Activated T-helper 1 cell treated with Interleukin-2 at 50 U/mL for 16 hours (primary cell): ENCODE measurements at places on chromosomes 12 and 14.

- no peak for DNase-seq
These were observed 385.4 kb downstream of the CCDC91 start for GRCh38 chr12:28575593-28576205.

- DNase-seq, result no peak
These were observed 85.3 kb downstream of the SCARB1 start for GRCh38 chr12:124778411-124778810.

GRCh38 chr12:89793946-89794345, 85.3 kb upstream of the ATP2B1 start:
- no peak for DNase-seq

GRCh38 chr14:79420725-79421124, 790.6 kb downstream of the DIO2 start:
- no peak for DNase-seq

- DNase-seq, result no peak
These were observed 82.3 kb downstream of the KCNMB4 start for GRCh38 chr12:70448371-70448770.

GRCh38 chr14:77000340-77001270, 27.9 kb downstream of the IRF2BPL start:
- no peak for DNase-seq

- no peak for DNase-seq
These were observed 45.4 kb downstream of the DCAF5 start for GRCh38 chr14:69107407-69108003.

DNA sequence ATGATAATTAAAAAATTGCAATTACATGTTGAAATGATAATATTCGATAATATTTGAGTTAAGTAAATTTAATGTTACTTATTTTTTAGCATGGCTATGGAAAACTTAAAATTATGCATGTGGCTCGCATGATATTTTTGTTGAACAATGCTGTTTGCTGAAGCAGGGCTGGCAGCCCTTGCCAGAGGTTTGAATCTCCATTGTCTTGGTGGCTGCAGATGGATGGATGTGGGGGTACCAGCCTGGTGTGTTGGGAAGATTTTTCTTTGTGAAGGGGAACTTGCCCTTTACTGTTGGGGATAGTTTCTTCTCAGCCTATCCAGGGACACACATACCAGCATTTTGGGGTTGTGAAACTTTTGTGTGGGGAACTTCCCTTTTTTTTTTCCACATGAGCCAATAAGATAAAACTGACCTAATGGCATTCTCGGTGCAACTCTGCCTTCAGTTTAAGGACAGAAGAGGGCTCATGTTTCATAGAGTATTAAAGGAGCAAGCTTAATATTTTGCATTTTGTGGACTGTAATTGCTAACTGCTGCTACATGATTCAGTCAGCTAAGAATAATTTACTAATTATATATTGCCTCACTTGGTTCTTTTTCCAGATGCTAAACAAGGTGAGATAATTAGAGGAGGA, 8.8 kb downstream of the RASSF3 start:
- no peak for DNase-seq

- no peak for DNase-seq
These were observed 140.5 kb upstream of the SRRM4 start for GRCh38 chr12:118840878-118841277.

- no peak for DNase-seq
These were observed 3.4 kb upstream of the HOXC9 start for GRCh38 chr12:53996240-53997203.

GRCh38 chr12:57624441-57625220, 8.4 kb downstream of the B4GALNT1 start:
- no peak for DNase-seq

GRCh38 chr12:111219440-111219839, 149.5 kb downstream of the PHETA1 start:
- no peak for DNase-seq

DNA sequence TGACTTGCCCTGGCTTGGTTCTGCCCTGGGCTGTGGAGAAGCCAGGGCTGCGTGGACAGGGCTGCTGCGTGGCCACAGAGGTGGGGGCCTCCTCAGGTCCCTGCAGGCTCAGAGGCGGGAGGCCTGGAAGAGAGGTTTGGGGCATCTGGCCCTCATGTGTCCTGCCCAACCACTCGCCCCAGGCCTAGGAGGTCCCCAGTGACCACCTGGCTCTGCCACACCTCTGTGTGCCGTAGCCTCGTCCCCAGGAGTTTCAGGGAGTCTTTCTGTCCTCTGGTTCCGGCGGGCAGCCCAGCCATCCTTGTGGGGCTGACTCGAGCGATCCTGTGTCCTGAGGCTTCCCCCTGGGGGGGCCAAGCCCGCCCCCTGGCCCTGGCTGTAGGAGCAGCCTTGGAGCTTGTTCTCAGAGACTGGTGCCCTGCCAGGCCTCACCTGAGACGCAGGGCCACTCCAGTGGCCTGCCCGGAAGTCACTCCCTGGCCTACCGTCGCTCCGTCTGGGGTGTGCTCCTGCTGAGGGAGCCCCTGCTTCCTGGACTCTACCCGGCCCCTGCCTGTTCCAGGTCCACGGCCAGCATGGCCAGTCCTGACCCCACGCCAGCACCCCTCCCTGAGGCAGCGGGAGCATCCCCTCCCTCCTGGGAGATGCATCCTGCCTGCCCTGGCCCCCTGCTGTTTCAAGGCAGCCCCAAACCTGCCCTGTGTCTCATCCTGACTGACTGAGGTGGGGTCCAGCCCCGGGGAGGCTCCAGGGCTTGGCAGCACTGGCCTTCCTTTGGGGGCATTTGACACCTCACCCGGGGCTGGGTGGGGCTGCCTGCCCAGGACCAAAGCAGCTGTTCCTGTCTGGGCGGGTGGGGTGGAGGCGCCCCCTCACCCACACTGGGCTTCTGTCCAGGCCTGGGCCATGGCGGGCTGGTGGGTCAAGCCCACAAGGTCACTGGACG, 13.9 kb downstream of the ASPG start:
- no peak for DNase-seq
